ENCODE measurements at places on chromosomes 1 and 21.
A peak's percentile ranks its signal among the peaks of the same experiment; 100 is the strongest.

GRCh38 chr1:36350659-36351226 is 27.3 kb upstream of the EVA1B start:
- no peak overlapping the region for H3K4me3 ChIP-seq
- H3K4me1 ChIP-seq, result no peaks in the 10 kb centered on the region
- no peak overlapping the region for H3K27ac ChIP-seq

DNA sequence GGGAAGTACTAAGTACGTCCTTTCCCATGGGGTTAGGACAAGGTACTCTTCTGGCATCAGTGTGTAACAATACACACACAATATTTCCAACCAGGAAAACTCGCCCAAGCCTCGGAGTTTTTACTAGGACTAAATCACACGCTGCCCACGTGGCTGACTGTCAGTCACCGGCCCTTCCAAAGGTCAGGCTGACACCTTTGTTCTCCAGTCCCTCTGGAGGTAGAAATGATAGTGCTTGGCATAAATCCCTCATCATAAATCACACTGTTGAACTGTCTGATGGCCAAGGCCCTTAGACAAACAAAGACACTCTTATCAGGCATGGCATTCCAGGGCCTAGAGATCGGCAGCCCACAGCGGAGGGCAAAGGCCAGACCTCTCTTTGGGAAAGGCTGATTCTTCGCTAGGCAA is 16.9 kb upstream of the SLAMF9 start:
- no peaks in the 10 kb centered on the region for H3K27me3 ChIP-seq
- peak overlapping the region; percentile 2 for H3K27ac ChIP-seq
- H3K4me3 ChIP-seq, result no peak overlapping the region
- no peak for DNase-seq

- no peaks in the 10 kb centered on the region for H3K27me3 ChIP-seq
- no peaks in the 10 kb centered on the region for H3K36me3 ChIP-seq
- peak; percentile 10 for DNase-seq
- no peak overlapping the region for H3K4me3 ChIP-seq
- H3K4me1 ChIP-seq, result no peaks in the 10 kb centered on the region
Observed at GRCh38 chr1:78831731-78832360, 174.7 kb downstream of the ADGRL4 start.

DNA sequence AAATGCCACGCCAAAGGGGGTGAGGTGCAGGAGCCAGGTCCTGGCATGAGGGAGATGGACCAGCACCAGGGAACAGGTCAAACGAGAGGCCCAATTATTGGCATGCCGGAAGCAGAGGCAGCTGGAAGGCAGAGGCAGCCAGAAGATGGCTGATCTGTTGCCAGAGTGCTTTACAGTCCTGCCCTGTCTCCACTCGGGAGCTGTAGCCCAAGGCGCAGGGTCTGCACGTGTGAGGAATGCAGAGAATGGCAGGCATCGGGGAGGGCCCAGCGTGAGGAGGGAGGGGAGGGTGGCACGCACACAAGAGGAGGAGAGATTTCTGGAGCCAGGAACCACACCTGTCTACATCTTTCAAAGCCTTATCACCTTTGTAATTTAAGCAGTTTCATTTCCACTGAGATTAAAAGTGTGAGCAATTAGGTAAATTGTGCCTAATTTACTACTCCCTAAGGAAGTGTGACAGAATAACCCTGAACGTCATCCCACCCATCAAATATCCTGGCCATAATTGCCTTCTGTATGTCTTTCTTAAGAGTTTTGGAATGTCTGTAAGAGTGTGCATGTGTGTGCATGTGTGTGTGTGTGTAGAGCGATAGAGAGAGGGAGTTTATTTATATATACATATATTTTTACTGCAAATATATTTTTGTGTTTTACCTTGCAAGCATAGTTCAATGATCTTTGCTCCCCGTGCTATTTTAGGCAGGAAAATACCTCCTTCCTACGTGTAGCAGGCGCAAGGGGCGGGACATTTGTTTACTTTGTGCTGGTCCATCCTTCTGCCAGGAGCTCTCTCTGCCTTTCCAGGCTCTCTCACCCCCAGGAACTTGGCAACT is 125.5 kb upstream of the SERBP1 start:
- no peaks in the 10 kb centered on the region for H3K27me3 ChIP-seq
- DNase-seq, result no peak
- no peak overlapping the region for H3K4me3 ChIP-seq

GRCh38 chr1:40314721-40315238 is 2.3 kb downstream of the COL9A2 start:
- H3K27me3 ChIP-seq, result no peaks in the 10 kb centered on the region
- no peak overlapping the region for H3K27ac ChIP-seq
- H3K36me3 ChIP-seq, result no peaks in the 10 kb centered on the region
- H3K4me3 ChIP-seq, result no peak overlapping the region

- DNase-seq, result no peak
- H3K27me3 ChIP-seq, result no peaks in the 10 kb centered on the region
- peaks cover 15% of the 10 kb centered on the region for H3K36me3 ChIP-seq
- peaks cover 7% of the 10 kb centered on the region for H3K4me1 ChIP-seq
Observed at GRCh38 chr1:65422241-65423203, 2.1 kb downstream of the LEPR start.

GRCh38 chr1:170309389-170310013 is 163.7 kb downstream of the NTMT2 start:
- no peak overlapping the region for H3K27ac ChIP-seq
- no peaks in the 10 kb centered on the region for H3K36me3 ChIP-seq
- no peak for DNase-seq
- no peak overlapping the region for H3K4me3 ChIP-seq

DNA sequence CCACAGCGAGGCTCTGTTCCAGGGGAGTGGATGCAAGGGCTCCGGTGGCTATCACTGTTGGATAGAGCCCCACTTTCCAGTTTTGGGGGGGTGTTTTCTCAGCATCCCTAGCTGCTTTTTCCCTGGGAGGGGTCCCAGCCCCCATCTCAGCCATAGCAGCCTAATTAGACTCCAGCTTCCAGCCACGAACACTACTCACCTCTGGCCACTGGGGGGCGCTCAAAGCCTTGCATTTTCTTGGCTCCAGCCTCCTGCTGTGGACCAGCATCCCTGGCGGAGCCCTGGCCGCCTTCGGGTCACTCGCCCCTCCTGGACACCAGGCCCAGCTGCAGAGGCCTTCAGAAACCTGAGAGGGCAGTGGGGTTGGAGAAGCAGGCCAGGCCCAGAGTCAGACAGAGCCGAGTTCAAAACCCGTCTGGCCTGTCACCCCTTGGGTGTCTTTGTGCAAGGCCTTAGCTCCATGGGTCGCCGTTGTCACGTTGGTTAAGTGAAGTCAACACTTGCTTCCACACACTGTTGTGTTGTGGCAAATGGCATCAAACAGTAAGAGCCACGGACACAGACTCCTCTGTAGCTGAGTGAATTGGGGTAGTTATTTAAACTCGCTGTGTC is 93.5 kb upstream of the ACTL8 start:
- peaks cover 69% of the 10 kb centered on the region for H3K36me3 ChIP-seq
- H3K27me3 ChIP-seq, result no peaks in the 10 kb centered on the region

DNA sequence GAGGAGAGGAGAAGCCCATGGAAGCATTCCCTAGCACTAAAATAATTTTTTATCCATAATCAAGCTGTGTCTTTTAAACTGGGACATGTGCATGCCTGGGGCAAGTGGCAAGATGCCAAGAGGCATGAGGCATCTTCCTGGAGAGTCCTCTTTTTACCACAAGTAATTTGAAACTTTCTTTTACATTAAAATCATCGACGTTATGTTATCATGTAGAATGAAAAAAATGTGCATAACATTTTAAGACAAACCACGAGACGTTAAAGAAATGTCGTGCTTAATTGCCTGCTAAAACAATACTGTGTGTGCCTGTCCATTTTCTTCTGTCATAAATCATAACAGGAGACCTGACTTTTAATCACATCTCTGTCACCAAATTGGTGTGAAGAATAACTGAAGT is 1.5 kb downstream of the STYXL2 start:
- H3K27me3 ChIP-seq, result peaks cover 6% of the 10 kb centered on the region
- no peak overlapping the region for H3K4me3 ChIP-seq
- no peaks in the 10 kb centered on the region for H3K4me1 ChIP-seq
- H3K27ac ChIP-seq, result no peak overlapping the region

DNA sequence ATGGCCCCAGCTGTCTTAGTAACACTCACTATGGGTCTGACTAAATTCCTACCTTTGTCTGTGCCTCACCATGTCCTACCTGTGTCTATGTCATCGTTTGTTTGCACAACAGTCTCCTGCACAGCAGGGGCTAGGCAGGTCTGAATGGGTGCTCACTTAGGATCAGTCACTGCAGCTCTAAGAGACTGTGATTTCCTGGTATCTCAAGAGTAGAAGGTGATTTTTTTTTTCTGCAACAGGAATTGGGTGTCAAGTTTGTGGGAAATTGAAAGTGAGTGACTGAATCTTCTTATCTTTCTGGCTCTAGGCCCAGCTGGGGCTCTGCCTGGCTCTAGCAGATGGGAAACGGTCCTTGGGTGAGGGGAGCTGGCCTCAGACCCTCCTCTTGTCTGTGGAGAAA is 46.4 kb upstream of the TRABD2B start:
- H3K27ac ChIP-seq, result no peak overlapping the region
- no peaks in the 10 kb centered on the region for H3K4me1 ChIP-seq
- DNase-seq, result no peak
- H3K4me3 ChIP-seq, result no peak overlapping the region
- no peaks in the 10 kb centered on the region for H3K27me3 ChIP-seq

DNA sequence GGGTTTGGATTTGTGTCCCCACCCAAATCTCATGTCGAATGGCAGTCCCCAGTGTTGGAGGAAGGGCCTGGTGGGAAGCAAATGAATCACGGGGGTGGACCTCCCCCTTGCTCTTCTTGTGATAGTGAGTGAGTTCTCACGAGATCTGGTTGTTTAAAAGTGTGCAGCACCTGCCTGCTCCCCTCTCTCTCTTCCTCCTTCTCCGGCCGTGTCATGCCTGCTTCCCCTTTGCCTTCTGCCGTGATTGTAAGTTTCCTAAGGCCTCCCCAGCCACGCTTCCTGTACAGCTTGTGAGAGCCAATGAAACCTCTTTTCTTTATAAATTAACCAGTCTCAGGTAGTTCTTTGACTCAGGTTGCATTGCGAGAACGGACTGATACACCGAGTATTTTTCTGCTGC is 15.9 kb downstream of the CLDN14 start:
- no peaks in the 10 kb centered on the region for H3K27me3 ChIP-seq
- no peak overlapping the region for H3K4me3 ChIP-seq
- DNase-seq, result no peak
- no peaks in the 10 kb centered on the region for H3K4me1 ChIP-seq
- H3K27ac ChIP-seq, result no peak overlapping the region

- H3K4me3 ChIP-seq, result no peak overlapping the region
- H3K36me3 ChIP-seq, result no peaks in the 10 kb centered on the region
- DNase-seq, result no peak
- H3K27me3 ChIP-seq, result no peaks in the 10 kb centered on the region
- no peak overlapping the region for H3K27ac ChIP-seq
- H3K4me1 ChIP-seq, result no peaks in the 10 kb centered on the region
Observed at GRCh38 chr1:67347688-67348472, 40.2 kb downstream of the IL12RB2 start.

DNA sequence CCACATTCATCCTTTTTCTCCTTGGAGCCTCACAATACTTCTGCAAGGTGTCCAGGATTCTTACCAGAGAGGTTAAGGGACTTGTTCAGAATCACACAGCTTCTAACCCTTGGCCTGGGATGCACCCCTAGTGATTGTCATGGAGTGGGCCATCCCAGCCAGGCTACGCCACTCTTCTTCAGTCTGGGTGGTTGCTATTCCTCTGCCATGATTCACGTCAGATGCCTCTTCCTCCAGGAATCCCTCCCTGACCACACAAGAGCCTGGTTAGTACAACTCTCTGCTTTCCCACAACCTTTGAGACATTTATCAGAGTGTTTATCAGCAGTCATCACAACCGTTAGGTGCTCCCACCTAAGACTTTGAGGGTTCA is 121.8 kb downstream of the EPHB2 start:
- no peak overlapping the region for H3K4me3 ChIP-seq
- H3K4me1 ChIP-seq, result peaks cover 4% of the 10 kb centered on the region
- no peaks in the 10 kb centered on the region for H3K27me3 ChIP-seq
- no peak overlapping the region for H3K27ac ChIP-seq

DNA sequence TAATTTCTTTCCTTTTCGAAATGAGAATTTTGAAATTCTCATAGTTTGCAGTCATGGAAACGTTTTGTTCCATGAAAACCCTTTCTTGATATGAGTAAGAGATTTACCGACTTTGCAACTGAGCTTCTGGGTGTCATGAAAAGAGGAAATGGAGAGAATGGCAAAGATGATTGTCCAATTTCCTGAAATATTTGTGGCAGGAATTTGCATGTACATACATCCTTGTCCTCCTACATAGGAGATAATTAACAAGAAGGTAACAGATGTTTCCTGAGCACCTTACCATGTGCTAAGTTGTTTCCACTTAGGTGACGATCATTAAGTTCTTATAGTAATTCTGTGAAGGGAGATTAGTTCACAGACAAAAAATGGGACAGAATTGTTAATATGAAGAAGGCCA is 170.7 kb downstream of the NEGR1 start:
- no peak overlapping the region for H3K27ac ChIP-seq
- no peaks in the 10 kb centered on the region for H3K4me1 ChIP-seq
- no peaks in the 10 kb centered on the region for H3K27me3 ChIP-seq
- no peak overlapping the region for H3K4me3 ChIP-seq
- no peak for DNase-seq
- no peaks in the 10 kb centered on the region for H3K36me3 ChIP-seq

GRCh38 chr21:28604946-28605537 is 387.6 kb downstream of the LTN1 start:
- DNase-seq, result no peak
- no peaks in the 10 kb centered on the region for H3K4me1 ChIP-seq
- no peak overlapping the region for H3K4me3 ChIP-seq
- H3K27ac ChIP-seq, result no peak overlapping the region
- H3K36me3 ChIP-seq, result no peaks in the 10 kb centered on the region

- DNase-seq, result no peak
- H3K36me3 ChIP-seq, result no peaks in the 10 kb centered on the region
- no peak overlapping the region for H3K4me3 ChIP-seq
- H3K4me1 ChIP-seq, result peaks cover 11% of the 10 kb centered on the region
- no peak overlapping the region for H3K27ac ChIP-seq
- no peaks in the 10 kb centered on the region for H3K27me3 ChIP-seq
Observed at GRCh38 chr1:197691816-197692215, 83.5 kb downstream of the DENND1B start.

DNA sequence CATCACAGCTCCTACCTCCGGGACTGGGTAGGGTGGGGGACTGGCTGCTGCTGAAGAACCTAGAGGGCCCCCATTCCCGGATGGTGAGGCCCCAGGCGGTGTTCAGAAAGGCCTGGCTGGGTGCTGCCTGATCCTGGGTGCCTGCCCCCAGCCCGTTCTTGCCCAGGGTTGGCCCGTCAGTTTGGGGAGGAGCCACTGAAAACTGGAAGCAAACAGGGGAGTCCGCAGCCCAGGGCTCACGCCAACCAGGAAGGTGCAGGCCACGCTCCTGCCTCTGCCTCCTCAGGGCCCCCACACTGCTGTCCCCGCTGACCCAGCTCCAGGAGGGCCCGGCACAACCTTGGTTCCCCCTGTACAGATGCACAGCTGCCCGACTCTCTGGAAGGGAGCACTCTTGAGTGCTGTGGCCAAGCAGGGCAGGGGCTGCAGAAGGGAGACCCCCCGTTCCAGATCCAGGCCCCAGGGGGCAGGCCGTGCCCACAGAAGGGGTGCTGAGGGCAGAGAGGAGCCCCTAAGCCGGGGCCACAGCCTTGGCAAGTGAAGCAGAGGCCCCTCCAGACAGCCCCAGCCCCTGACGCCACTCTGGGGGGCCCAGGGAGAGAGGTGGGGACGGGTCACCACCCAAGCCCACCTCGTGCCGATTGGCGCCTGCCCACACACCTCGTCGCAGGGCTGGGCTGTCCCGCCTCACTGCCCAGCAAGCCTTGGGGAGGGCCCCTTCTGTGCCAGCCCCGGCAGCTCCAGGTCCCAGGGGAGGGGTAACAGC is 5.5 kb downstream of the C1QTNF12 start:
- H3K27me3 ChIP-seq, result no peaks in the 10 kb centered on the region
- H3K4me1 ChIP-seq, result no peaks in the 10 kb centered on the region
- H3K4me3 ChIP-seq, result no peak overlapping the region
- no peak overlapping the region for H3K27ac ChIP-seq
- DNase-seq, result no peak
- H3K36me3 ChIP-seq, result no peaks in the 10 kb centered on the region
